ENCODE measurements at places on chromosomes 4 and X. TPM values are rescaled to one million over a fixed set of nuclear protein-coding genes. Genes with fewer than 3 reads are reported as not detected.

Gene GATA1
- not detected for total RNA-seq

Gene ZNF518B
- total RNA-seq = 25.0 TPM

Gene IL3RA
- 7.4 TPM for total RNA-seq

Gene CHST7
- total RNA-seq = 7.8 TPM

Gene RADX
- 14.9 TPM for total RNA-seq

Gene SPON2
- total RNA-seq = 36.6 TPM

Gene CFAP47
- total RNA-seq = 0.96 TPM

Gene HHIP
- 2.8 TPM for total RNA-seq

Gene SERTM2
- total RNA-seq = 5.6 TPM

Gene FGB
- 1.3 TPM for total RNA-seq

Gene PABPC1L2B
- total RNA-seq = not detected

Gene BTK
- total RNA-seq = 7.9 TPM

Gene GAGE12H
- not detected for total RNA-seq

Gene DUX4
- total RNA-seq = 0.29 TPM

Gene C4orf51
- not detected for total RNA-seq

Gene CPE
- total RNA-seq = 70.4 TPM

Gene NXF2B
- not detected for total RNA-seq

Gene USP17L20
- not detected for total RNA-seq

Gene MAGEB2
- not detected for total RNA-seq

Gene BDH2
- total RNA-seq = 41.4 TPM

Gene DCAF8L1
- not detected for total RNA-seq

Gene EFHC2
- 2.3 TPM for total RNA-seq

Gene MAGED1
- 79.8 TPM for total RNA-seq

Gene PIR
- 19.0 TPM for total RNA-seq

Gene ENPEP
- 3.9 TPM for total RNA-seq

Gene CACNA1F
- total RNA-seq = 0.49 TPM

Gene NHS
- 17.4 TPM for total RNA-seq

Gene MAGEA4
- total RNA-seq = not detected

Gene HSFX1
- total RNA-seq = 2.5 TPM

Gene C1QTNF7
- total RNA-seq = 4.3 TPM

Gene AKAP14
- total RNA-seq = not detected

Gene SFRP2
- 13.3 TPM for total RNA-seq

Gene ATP8A1
- total RNA-seq = 12.5 TPM

Gene PLP1
- total RNA-seq = 2.1 TPM

Gene VCX3A
- total RNA-seq = not detected

Gene MAB21L2
- not detected for total RNA-seq

Gene BANK1
- 14.1 TPM for total RNA-seq

Gene STATH
- not detected for total RNA-seq

Gene NLGN3
- 1.9 TPM for total RNA-seq

Gene ADH7
- total RNA-seq = not detected

Gene CXorf65
- not detected for total RNA-seq

Gene PPP4R3C
- not detected for total RNA-seq

Gene FGF2
- 12.2 TPM for total RNA-seq

Gene CENPVL2
- total RNA-seq = not detected

Gene PROM1
- total RNA-seq = 37.0 TPM

Gene VCX3B
- not detected for total RNA-seq

Gene MAGEA2B
- not detected for total RNA-seq

Gene PYURF
- 67.0 TPM for total RNA-seq

Gene SOX3
- not detected for total RNA-seq

Gene SRPX
- 46.1 TPM for total RNA-seq

Gene TXK
- 7.8 TPM for total RNA-seq

Gene C4orf50
- total RNA-seq = 0.05 TPM

Gene MAGEC1
- total RNA-seq = not detected

Gene ADGRL3
- 17.9 TPM for total RNA-seq

Gene PDZD4
- total RNA-seq = 10.6 TPM
